NCI-H446 (cell line): ENCODE measurements at places on chromosomes 3 and 15.

- DNase-seq, result no peak
Measured at GRCh38 chr15:35725353-35725752, 179.4 kb upstream of the DPH6 start.

GRCh38 chr3:60770532-60770931, 480.7 kb downstream of the FHIT start:
- no peak for DNase-seq

DNA sequence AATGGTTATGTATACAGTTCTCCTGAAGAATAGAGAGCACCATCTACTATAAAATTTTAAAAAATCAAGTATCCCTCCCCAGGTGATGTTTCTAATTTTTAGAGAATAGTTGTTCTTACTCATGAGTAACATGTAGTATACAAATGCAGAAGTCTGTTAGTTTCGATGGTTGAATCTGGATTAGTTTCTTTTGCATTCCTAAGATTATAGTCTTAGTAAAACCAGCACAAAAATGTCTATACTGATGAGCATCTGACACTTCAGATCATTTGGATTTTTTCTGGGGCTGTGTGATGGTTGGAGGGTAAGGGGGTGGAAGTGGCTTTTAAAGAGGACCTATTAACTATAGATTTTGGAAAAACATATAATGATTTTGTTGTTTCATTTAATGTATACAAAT, 167.3 kb upstream of the SGO1 start:
- no peak for DNase-seq

DNA sequence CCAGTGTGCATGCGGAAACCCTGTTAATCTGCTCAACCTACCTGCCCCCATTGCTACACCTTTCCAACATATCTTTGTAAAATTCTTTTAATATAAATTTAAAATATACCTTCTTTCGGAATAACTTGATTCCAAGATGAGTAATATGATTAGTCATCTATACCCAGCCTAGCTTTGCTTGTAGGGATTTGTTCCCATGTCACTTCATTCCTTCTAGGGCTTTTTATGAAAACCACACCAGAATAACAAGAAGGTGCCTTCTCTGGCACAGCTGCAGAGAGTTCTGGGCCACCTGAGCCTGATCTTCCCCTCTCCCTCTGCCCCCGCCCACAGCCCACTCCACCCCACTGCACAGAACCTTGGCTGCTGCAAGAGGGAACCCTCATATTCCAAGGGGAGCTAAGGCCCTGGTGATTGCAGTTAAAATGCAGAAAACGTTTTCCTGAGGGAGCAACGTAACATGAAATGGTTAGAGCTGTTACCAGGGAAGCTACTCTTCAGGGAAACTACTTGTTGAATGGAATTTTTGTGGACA, 38.6 kb upstream of the HACD2 start:
- DNase-seq, result no peak

GRCh38 chr15:90553248-90553745, 23.6 kb downstream of the CRTC3 start:
- DNase-seq, result peak; percentile 3

DNA sequence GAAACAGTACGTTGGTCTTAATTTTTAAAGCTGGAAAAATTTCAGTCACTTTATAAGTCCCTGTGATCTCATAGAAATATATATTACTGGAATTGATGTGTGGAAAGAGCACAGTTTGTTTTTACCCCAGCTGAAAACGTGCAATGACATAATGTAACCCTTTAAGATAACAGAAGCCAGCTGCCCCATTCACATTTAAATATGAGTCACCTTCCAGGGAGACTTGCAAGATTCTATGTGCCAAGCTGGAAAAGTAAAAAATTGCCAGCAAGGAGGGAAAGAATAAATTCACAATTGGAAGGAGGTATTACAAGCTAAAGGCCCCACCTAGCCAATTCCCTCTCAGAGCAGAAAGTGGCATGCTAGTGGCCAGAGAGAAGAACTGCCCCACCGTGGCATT, 50.2 kb downstream of the SAMMSON start:
- DNase-seq, result no peak

DNA sequence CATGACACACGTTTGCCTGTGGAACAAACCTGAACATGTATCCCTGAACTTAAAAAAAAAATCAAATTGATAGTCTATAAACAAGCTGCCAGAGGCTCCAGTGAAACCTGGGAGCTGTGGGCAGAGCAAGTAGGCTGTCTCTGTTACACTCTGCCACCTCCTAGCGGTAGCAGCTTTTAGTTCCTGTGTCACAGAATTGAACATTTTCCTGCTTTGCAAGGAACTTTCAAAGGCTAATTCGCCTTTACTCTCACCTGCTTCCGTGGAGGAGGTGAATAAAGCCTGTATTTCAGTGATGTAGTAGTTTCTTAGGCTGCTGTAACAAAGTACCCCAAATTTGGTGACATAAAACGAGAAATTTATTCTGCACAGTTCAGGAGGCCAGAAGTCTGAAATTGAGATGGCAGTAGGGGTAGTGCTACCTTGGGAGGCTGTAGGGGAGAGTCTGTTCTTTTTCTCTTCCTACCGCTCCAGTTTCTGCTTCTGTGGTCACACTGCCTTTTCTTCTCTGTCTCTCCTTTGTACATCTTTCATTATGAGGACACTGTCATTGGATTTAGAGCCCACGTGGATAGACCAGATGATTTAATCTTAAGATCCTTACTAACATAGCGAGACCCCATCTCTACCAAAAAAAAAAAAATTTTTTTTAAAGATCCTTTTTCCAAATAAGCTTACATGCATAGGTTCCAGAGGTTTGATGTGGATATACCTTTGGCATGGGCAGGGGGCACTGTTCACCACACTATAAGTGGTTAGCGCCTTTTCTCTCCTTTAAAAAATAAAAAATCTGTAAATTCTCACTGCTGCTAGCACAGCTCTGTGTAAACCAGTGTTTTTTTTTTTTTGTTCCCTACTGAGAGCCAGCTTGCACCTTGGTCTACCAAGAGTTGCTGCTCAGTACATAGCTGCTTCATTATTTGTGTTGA, 25.3 kb downstream of the FBXO22 start:
- DNase-seq, result no peak

DNA sequence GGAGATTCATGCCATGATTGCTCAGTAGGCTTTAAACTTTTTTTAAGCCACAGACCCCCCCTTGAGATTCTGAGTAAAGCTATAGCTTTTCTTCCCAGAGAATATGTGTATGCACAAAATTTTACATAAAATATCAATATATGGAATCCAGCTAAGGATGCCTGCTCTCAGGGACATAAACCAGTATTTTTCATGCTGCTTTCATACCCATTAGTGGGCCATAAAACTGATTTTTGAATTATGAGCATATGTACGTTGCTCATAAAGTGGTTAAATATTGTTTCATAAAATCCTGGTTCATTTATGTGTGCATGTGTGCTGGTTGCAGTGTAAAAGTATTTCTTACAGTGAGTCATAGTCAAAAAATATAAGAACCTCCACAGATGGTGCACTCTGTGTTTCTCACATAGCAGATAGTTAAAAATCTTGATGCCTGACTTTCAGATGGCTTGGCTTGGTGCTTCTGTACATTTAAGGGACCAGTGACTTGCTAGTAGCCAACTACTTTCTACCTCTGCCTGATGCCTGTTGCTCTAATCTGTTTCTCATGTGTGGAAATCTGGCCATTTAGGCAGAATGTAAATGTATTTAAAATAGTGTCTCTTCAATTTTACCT, 71.9 kb downstream of the ARHGEF26 start:
- DNase-seq, result no peak

DNA sequence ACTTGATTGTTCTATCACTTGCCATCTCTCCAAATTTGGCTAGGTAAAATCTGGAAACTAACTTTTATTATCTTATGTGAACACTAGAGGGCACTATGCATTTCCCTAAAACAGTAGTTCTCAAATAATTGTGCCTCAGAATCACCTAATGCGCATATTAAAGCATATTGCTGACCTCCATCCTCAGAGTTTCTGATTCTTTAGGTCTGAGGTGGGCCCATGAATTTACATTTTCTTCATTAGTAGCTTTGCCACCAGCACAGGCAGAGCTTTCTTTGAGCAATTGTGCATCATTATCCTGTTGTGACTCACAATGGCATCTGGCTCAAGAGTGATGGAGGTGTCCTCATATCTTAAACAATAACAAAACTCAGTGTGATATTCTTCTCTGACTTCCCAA, 17.5 kb upstream of the BCHE start:
- peak; percentile 69 for DNase-seq

GRCh38 chr15:29126821-29127461, 142.7 kb downstream of the NSMCE3 start:
- DNase-seq, result no peak

- DNase-seq, result no peak
Measured at GRCh38 chr3:39502838-39503145, 35.3 kb downstream of the MOBP start.

DNA sequence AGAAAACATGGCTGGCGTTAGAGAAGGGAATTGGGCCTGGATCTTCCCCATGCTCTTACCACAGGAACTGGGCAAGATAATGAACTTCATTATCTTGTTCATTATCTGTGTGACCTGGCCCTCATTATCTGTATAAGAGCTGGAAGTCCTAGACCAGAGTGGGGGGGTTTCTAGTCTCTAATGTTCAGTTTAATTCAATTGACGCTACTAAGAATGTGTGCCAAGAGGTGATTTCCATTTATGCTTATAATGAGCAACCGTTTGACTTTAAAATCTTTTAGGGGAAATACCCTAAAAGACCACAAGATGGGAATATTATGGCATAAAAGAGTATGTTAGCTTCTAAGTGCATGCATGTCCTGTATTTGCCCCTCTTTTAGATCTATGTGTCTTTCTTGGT, 59.1 kb upstream of the CSTA start:
- no peak for DNase-seq
